ENCODE measurements at places on chromosomes 7 and 10. TPM values are rescaled to one million over a fixed set of nuclear protein-coding genes. Genes with fewer than 3 reads are reported as not detected.

The C10orf67 gene
- 0.45 TPM for total RNA-seq

- H3K36me3 ChIP-seq = no peaks in the 10 kb centered on the region
- no peak overlapping the region for H3K27ac ChIP-seq
- no peak overlapping the region for H3K4me3 ChIP-seq
- peak; percentile 60 for DNase-seq
- H3K27me3 ChIP-seq = peaks cover 39% of the 10 kb centered on the region
Measured at GRCh38 chr7:30984359-30985107, 20.8 kb downstream of the GHRHR start.

GRCh38 chr10:57638411-57638810 is 629.3 kb downstream of the IPMK start:
- no peak overlapping the region for H3K4me3 ChIP-seq
- no peak for DNase-seq
- no peaks in the 10 kb centered on the region for H3K4me1 ChIP-seq
- no peak overlapping the region for H3K27ac ChIP-seq
- no peaks in the 10 kb centered on the region for H3K36me3 ChIP-seq

GRCh38 chr7:39890411-39890810 is 59.6 kb upstream of the CDK13 start:
- no peak overlapping the region for H3K4me3 ChIP-seq
- H3K4me1 ChIP-seq = peaks cover 72% of the 10 kb centered on the region
- DNase-seq = no peak
- H3K27me3 ChIP-seq = no peaks in the 10 kb centered on the region
- no peak overlapping the region for H3K27ac ChIP-seq
- H3K36me3 ChIP-seq = no peaks in the 10 kb centered on the region

The EMX2 gene
- total RNA-seq = not detected

DNA sequence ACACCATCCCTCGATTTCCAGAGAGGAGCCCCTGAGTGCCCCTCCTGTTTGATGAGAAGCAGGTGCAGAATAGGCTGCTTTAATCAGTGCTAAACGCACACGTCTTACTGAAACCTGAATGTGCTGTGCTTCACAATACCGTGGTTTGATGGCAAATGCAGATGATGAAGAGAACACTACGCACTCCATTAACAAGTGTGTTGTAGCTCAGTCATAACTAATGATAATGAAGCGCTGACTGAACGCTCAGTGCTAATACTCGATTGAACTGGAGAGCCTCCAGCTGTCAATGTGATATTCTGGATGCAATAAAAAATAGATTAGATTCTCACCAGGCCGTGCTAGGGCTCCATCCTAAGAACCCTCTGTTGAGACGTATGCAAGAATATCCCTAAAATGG is 279.7 kb upstream of the PLPP4 start:
- DNase-seq = no peak
- no peaks in the 10 kb centered on the region for H3K36me3 ChIP-seq
- no peaks in the 10 kb centered on the region for H3K4me1 ChIP-seq
- H3K27ac ChIP-seq = no peak overlapping the region
- no peak overlapping the region for H3K4me3 ChIP-seq

GRCh38 chr10:114618722-114619121 is 39.4 kb downstream of the ABLIM1 start:
- H3K4me3 ChIP-seq = no peak overlapping the region
- H3K27me3 ChIP-seq = no peaks in the 10 kb centered on the region
- DNase-seq = no peak
- peaks cover 5% of the 10 kb centered on the region for H3K36me3 ChIP-seq
- peaks cover 42% of the 10 kb centered on the region for H3K4me1 ChIP-seq
- no peak overlapping the region for H3K27ac ChIP-seq

The UTF1 gene
- total RNA-seq = not detected

The CRTAC1 gene
- not detected for total RNA-seq

- no peaks in the 10 kb centered on the region for H3K27me3 ChIP-seq
- DNase-seq = no peak
- peaks cover 65% of the 10 kb centered on the region for H3K36me3 ChIP-seq
- peaks cover 8% of the 10 kb centered on the region for H3K4me1 ChIP-seq
- peak overlapping the region; percentile 86 for H3K4me3 ChIP-seq
- no peak overlapping the region for H3K27ac ChIP-seq
Measured at GRCh38 chr10:70145166-70145665, 1.3 kb downstream of the TYSND1 start.

DNA sequence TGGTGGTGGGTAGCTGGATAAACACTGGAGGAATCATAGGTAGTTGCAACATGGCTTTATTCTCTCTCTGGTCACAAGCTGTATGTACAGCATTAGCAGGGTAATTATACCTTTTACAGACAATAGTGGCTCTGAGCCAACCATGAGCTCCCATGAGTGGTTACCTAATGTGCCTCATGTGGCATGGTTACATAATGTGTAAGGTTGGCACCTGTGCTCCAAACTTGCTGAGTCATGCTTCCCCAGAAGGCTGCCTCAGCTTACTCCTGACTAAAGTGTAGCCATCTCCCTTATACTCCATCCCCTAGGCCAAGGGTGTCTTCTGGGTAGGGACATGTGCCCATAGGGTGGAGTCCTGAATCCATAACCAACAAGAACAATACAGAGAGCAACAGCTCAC is 345.3 kb upstream of the SEMA3C start:
- no peak overlapping the region for H3K27ac ChIP-seq
- no peak for DNase-seq

GRCh38 chr7:106073701-106074100 is 38.4 kb downstream of the SYPL1 start:
- H3K27ac ChIP-seq = no peak overlapping the region
- no peaks in the 10 kb centered on the region for H3K36me3 ChIP-seq
- peaks cover 41% of the 10 kb centered on the region for H3K4me1 ChIP-seq
- H3K27me3 ChIP-seq = no peaks in the 10 kb centered on the region

GRCh38 chr7:45078125-45078681 is 10.6 kb downstream of the NACAD start:
- no peak for DNase-seq
- H3K4me1 ChIP-seq = peaks cover 14% of the 10 kb centered on the region
- no peak overlapping the region for H3K4me3 ChIP-seq
- H3K27me3 ChIP-seq = no peaks in the 10 kb centered on the region
- H3K27ac ChIP-seq = peak overlapping the region; percentile 9

The TMEM178B gene
- total RNA-seq = 1.5 TPM

- DNase-seq = no peak
- H3K27me3 ChIP-seq = peaks cover 91% of the 10 kb centered on the region
- no peak overlapping the region for H3K27ac ChIP-seq
- no peak overlapping the region for H3K4me3 ChIP-seq
- no peaks in the 10 kb centered on the region for H3K36me3 ChIP-seq
Measured at GRCh38 chr10:78570633-78571235, 498.0 kb upstream of the ZMIZ1 start.

DNA sequence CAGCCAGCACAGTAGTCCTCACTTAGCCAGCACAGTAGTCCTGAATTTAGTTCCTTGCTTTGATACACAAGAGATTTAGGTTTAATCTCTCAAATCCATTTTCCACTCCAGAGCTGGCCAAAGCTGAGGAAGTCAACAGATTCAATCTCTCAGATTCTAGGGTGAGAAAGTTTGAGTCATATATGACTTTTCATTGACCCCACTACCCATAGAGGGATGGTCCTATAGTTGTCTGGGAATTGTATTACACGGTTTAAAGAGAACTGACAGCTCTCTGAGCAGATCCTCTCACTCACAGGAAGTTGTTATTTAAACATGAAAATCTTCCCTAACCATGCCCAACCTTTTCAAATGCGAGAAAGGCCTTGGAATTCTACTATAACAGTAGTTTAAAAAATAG is 641.8 kb upstream of the SEMA3D start:
- H3K4me3 ChIP-seq = no peak overlapping the region
- no peak overlapping the region for H3K27ac ChIP-seq
- H3K36me3 ChIP-seq = no peaks in the 10 kb centered on the region

- peaks cover 14% of the 10 kb centered on the region for H3K27me3 ChIP-seq
- DNase-seq = no peak
- peaks cover 18% of the 10 kb centered on the region for H3K36me3 ChIP-seq
- no peak overlapping the region for H3K27ac ChIP-seq
Measured at GRCh38 chr10:78980354-78980753, 88.4 kb upstream of the ZMIZ1 start.

- DNase-seq = no peak
- no peaks in the 10 kb centered on the region for H3K4me1 ChIP-seq
- H3K4me3 ChIP-seq = no peak overlapping the region
Measured at GRCh38 chr10:18157881-18158280, 17.7 kb downstream of the CACNB2 start.

- peaks cover 52% of the 10 kb centered on the region for H3K27me3 ChIP-seq
- H3K4me3 ChIP-seq = no peak overlapping the region
- H3K36me3 ChIP-seq = no peaks in the 10 kb centered on the region
- H3K4me1 ChIP-seq = no peaks in the 10 kb centered on the region
- DNase-seq = no peak
Measured at GRCh38 chr10:1190791-1191490, 134.8 kb downstream of the WDR37 start.

GRCh38 chr10:73159038-73159648 is 8.7 kb downstream of the ECD start:
- H3K4me1 ChIP-seq = peaks cover 9% of the 10 kb centered on the region
- no peak overlapping the region for H3K27ac ChIP-seq
- no peak overlapping the region for H3K4me3 ChIP-seq
- H3K36me3 ChIP-seq = peaks cover 32% of the 10 kb centered on the region
- peak; percentile 67 for DNase-seq

GRCh38 chr7:80150611-80151273 is 16.1 kb downstream of the GNAI1 start:
- no peak overlapping the region for H3K27ac ChIP-seq
- H3K4me1 ChIP-seq = peaks cover 29% of the 10 kb centered on the region
- H3K27me3 ChIP-seq = no peaks in the 10 kb centered on the region
- H3K36me3 ChIP-seq = no peaks in the 10 kb centered on the region
- DNase-seq = no peak

DNA sequence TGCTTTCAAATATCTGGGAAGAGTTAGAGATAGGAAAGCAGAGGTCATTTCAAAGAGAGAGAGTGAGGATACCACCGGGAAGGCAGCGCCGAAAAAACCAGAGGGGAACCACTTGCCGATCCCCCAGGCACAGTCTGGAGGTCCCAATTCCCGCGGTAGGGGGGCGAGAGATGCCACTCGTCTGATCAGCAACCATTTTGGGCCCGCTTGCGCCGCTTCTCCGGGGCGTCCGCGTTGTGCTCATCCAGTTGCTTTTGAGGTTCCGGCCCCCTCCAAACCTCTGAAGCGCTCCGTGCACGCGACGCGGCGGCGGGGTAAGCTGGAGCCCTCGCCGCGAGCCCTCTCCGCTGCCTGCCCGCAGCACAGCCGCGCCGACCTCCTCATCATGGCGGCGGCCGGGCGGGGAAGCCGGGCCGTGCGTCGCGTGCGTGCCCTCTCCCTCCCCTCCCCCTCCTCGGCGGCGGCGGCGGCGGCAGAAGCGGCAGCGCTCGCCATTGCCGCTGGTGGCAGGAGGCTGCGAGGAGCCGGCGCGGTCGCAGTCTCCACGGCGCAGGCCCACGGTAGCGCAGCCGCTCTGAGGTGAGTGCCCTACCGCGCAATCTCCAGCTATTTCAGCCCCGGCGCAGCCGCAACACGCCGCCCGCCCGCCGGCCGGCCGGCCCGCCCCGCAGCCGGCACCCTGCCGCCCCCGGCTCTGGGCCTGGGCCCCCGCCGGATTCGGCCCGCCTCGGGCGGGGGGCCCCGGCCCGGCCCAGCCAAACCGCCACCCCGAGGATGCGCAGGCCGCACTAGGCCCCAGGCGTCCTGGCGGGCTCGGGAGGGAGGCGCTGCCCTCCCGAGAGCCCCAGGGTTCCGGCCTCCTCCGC is at the start of gene NRF1:
TSS of gene NRF1 (plus strand) at position 475 of the 866 bp plus-strand sequence. CDS start 45,632 bp downstream, outside the sequence.
- peak; percentile 95 for DNase-seq
- peaks cover 20% of the 10 kb centered on the region for H3K4me1 ChIP-seq
- H3K27ac ChIP-seq = peak within 1 kb of the TSS; percentile 85
- peaks cover 45% of the 10 kb centered on the region for H3K36me3 ChIP-seq
- H3K4me3 ChIP-seq = peak within 1 kb of the TSS; percentile 95

- H3K4me1 ChIP-seq = peaks cover 46% of the 10 kb centered on the region
- peak; percentile 84 for DNase-seq
- peaks cover 84% of the 10 kb centered on the region for H3K36me3 ChIP-seq
- no peaks in the 10 kb centered on the region for H3K27me3 ChIP-seq
- H3K27ac ChIP-seq = peak overlapping the region; percentile 75
Measured at GRCh38 chr7:6376820-6377219, 70.9 kb downstream of the DAGLB start.

- no peaks in the 10 kb centered on the region for H3K27me3 ChIP-seq
- peaks cover 68% of the 10 kb centered on the region for H3K36me3 ChIP-seq
- H3K4me3 ChIP-seq = no peak overlapping the region
- no peak for DNase-seq
Measured at GRCh38 chr10:71821909-71822763, 28.9 kb downstream of the PSAP start.

GRCh38 chr10:128897401-128898129 is 569.5 kb upstream of the MGMT start:
- no peaks in the 10 kb centered on the region for H3K36me3 ChIP-seq
- no peaks in the 10 kb centered on the region for H3K4me1 ChIP-seq
- H3K27me3 ChIP-seq = no peaks in the 10 kb centered on the region
- no peak for DNase-seq

DNA sequence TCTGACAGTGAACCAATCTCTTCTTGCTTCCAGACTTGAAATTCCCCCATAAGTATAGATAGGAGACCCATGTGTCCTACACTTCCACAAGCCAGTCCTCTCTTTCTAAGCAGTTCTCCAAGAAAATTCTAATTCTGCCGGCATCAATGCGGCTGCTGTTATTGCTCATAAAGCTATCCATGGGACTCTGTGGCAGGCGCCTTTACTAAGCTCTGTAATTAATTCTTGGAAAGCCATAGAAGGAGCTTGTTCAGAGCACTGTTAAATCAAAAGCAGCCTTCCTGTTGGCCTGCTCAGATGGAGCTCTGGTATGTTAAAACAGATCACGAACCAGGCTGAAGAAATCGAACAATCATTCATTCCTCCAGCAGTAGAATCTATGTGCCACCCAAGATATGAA is 244.3 kb upstream of the NFE2L3 start:
- peaks cover 13% of the 10 kb centered on the region for H3K27me3 ChIP-seq
- no peak for DNase-seq
- H3K27ac ChIP-seq = no peak overlapping the region
- no peaks in the 10 kb centered on the region for H3K36me3 ChIP-seq

GRCh38 chr10:110279407-110279986 is 25.2 kb downstream of the SMNDC1 start:
- peak; percentile 39 for DNase-seq
- H3K27me3 ChIP-seq = no peaks in the 10 kb centered on the region
- no peak overlapping the region for H3K4me3 ChIP-seq

The LIPJ gene
- total RNA-seq = not detected

DNA sequence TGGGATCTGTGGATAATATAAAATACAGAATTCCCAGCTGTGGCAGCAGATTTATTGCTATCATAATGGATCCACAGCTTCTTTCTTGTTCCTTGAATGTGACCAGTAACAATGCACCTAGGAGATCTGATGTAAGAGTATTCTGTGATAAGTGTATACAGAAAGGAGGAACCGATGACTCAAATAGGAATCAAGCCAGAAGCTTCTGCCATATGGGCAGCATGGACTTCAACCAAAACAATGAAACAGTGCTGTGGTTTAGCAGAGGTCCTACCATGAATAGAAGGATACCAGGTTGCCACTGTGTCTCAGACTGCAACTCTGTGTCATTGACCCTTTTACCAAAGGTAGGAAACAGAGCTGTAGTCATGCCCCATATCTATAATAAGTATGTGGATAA is 81.8 kb downstream of the PTPRZ1 start:
- H3K4me3 ChIP-seq = no peak overlapping the region
- DNase-seq = no peak
- H3K36me3 ChIP-seq = no peaks in the 10 kb centered on the region
- H3K27me3 ChIP-seq = no peaks in the 10 kb centered on the region
- H3K27ac ChIP-seq = no peak overlapping the region

GRCh38 chr7:77464589-77464988 is 48.4 kb upstream of the GSAP start:
- H3K27ac ChIP-seq = no peak overlapping the region
- DNase-seq = no peak
- H3K4me3 ChIP-seq = no peak overlapping the region
- no peaks in the 10 kb centered on the region for H3K27me3 ChIP-seq
- H3K4me1 ChIP-seq = peaks cover 24% of the 10 kb centered on the region

The HMX2 gene
- total RNA-seq = not detected

All from Calu3 (cell line).